D341Med (cell line): ENCODE measurements at places on chromosomes 2 and 18.

DNA sequence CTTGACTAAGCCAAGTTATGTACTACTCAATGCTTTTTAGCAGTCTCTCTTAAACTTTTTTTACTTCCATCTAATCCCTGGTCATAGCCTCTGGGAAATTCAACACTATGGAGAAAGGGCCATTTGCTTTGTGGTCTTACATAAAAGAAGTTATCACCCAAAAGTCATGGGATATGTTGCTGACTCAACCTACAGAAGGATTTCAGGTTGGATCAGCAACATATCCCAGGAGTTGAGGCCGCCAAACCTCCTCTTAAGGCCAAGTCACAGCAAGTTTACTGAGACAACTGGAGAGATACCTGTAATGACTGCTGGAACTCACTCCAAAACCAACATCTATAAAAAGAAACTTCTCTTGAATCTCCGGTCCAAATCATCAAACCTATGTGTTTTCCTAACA, 141.1 kb downstream of the IRS1 start:
- DNase-seq, result no peak

- DNase-seq, result no peak
These were observed 81.5 kb downstream of the DYSF start for GRCh38 chr2:71534826-71535225.

DNA sequence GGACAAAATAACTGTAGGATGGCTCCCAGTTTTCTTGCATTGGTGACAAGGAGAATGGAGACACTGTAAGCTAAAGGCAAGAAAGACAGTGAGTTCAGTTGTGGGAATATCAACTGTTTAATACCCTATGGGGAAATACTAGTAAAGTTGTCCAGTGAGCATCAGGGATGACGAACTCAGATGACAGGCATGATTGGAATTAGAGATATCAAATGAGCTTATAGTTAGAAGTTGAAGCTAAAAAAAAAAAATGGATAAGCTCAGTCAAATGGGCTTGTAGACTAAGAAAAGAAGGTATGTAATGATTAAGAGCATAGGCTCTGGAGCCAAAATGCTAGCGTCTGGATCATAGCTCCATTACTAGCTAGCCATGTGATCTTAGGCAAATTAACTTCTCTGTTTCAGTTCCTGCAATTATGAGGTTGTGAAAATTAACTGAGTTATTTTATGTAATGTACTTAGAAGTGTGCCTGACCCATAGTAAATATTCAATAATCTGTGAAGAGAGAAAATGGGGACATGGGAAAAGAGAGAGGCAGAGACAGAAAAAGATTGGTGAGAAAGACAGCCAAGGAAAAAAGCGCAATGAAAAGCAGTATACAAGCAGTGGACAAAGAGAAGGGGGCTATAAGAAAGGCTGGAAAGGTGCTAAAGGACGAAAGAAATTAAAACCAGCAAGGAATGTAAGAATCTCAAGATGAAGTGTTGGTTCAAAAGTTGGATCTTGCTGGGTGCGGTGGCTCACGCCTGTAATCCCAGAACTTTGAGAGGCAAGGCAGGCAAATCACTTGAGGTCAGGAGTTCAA, 95.7 kb upstream of the SLC39A10 start:
- no peak for DNase-seq

DNA sequence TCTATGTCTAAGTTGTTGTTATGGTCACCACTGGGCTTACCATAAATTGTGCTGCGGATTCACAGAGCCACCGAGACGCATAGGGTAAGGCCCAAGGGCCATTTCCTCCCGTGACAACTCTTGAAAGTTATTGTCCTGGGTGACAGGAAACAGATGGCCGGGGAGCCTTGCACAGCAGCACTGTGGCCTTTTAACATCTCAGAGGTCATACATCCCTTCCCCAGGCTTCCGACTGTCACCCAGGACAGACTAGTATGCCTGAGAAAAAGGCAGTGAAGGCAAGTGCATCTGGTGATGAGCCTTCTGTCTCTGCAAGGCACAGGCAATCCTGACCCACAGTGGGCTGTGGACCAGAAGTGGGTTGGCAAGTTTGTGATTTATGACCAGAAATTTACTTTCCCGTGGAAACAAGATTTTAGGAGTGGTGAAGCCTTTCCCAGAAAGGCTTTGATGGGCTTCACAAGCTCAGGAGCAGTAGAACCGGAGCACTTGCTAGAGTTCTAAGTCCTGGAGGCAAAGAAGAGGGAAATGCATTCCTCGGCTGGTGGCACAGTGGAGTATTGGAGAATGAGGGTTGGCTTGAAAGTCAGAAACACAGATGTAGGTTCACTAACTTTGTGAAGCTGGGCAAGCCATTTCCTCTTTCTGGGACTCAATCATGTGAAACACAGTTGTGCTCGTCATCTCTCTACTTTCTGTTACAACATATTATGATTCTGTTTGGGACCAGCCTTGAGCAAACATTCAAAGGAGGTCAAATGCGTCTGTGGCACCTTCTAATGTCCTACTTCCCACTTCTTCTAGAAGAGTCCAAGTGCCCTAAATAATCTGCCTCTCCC, 2.0 kb upstream of the CAPN14 start:
- DNase-seq, result no peak
